ENCODE measurements at places on chromosomes 6 and 20. TPM values are rescaled to one million over a fixed set of nuclear protein-coding genes. Genes with fewer than 3 reads are reported as not detected.

DNA sequence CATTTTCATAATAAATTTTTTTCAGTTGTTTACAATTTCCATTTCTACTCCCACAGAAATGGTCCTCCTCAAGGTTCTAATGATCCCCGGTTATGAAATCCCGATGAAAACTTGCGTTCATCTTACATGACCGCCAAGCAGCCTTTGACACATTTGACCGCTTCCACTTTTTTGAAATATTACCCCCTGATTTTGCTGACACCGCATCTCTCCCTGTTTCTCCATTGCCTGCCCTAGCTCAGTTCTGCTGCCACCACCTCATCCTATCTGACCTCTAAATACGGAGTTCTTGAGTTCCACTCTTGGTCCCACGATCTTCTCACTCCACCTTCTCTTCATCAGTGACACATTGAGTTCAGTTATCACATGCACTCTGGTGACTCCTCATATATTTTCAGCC, 74.1 kb downstream of the SLC35B3 start:
- DNase-seq, result no peak

- no peak for DNase-seq
Observed at GRCh38 chr20:11188843-11189603, 515.2 kb upstream of the JAG1 start.

GRCh38 chr6:85975957-85976356, 333.3 kb upstream of the SYNCRIP start:
- no peak for DNase-seq

DNA sequence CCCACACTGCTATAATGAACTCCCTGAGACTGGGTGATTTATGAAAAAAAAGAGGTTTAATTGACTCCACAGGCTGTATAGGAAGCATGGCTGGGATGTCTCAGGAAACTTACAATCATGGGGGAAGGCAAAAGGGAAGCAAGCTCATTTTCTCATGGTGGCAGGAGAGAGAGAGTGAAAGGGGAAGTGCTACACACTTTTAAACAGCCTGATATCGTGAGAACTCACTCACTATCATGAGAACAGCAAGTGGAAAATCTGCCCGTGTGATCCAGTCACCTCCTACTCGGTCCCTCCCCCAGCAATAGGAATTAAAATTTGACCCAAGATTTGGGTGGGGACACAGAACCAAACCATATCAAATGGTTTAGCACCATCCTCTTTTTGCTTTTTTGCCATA, 116.6 kb upstream of the CEP162 start:
- DNase-seq, result no peak

GRCh38 chr20:7428946-7429345, 511.3 kb downstream of the HAO1 start:
- DNase-seq, result no peak

DNA sequence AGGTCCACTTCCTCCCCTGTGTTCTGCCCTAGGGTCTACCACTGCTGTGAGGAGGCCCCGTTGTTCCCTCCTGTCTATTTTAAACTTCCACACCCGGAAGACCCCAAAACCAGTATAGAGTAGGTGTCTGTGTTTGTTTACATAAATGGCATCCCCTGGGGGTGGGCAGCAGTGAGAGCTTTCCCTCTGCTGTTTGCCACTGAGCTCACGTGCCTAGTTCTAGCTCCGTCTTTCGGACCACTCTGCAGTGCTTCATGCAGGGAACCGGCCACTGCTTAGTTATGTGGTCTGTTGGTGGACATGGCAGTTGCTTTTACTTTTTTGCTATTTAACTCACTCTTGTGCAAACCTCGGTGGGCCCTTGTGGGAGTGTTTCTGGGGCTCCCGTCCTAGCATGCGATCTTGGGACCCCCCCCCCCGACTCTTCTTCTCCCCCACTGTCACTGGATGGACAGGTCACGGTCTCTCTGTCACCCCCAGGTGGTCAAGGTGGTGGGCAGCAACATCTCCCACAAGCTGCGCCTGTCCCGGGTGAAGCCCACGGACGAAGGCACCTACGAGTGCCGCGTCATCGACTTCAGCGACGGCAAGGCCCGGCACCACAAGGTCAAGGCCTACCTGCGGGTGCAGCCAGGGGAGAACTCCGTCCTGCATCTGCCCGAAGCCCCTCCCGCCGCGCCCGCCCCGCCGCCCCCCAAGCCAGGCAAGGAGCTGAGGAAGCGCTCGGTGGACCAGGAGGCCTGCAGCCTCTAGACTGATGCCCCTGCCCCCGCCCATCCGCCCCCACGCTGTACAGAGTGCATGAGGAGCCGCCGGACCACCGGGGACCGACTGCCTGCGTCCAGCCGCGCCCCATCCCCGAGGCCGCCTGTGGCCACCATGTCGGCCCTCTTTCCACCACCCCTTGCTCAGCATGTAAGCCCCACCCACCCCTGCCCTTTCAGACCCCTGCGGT, 40.9 kb downstream of the VSTM2L start:
- no peak for DNase-seq

Gene HNF4A
- 74.4 TPM for total RNA-seq

Gene DNAH8
- total RNA-seq, result 0.03 TPM

Gene TGM3
- 1.4 TPM for total RNA-seq

Gene IRF4
- 2.9 TPM for total RNA-seq

All from mucosa of gallbladder (tissue), 1 donor.